ENCODE measurements at places on chromosomes 5 and 9.

DNA sequence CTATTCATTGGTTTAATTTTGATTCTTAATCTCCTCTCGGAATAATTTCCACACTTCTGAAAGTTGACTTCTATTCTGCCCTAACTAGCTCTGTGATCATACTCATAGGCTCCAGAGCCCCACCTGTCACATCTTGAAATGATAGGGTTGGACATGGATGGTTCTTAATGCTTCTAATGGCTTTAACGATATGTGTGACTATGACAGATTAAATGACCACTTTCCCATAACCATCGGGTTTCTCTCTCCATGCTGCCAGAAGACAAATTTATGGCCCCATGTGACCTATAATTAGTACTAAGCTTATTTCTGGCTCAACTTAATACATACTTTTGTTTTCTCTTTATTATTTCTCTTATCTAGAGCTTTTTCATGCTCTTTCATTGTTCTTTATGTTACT lies 251.1 kb upstream of the TUT7 start:
- no peak for DNase-seq

- no peak for DNase-seq
Observed at GRCh38 chr9:37262410-37262809, 142.0 kb downstream of the ZCCHC7 start.

DNA sequence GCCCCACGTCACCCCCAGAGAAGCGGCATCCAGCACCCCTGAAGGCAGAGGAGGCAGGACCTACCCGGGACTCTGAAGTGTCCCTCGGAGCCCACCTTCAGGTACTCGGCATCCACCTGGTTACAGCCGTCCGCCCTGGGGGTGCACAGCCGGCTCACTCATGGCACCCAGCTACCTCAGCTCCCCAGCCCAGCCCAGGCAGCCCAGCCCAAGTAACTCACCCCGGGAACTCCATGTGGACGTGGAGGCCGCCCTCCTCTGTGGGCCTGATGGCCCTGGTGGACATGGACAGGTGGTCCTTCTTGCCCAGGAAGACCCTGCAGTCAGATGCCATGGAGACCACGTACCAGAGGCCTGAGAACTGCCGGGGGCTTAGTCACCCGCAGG lies 676 bp downstream of the LCN15 start:
- no peak for DNase-seq

DNA sequence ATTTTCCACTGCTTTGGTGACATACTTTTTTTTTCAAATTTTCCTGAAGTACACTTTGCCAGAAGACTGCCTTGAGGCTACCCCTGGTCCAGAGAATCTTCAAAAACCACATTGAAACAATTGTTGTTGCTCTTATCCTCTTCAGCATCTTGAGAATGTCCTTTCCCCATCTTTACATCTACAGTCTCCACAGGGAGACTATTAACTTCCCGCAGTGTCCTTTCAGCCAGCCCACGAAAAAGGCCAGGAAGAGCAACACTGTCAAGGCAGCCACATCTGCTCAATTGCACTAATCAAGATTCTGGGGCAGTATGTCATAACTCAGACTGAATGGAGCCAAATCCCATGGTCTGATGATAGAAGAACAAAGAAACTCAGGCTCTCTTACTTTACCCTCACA lies 148.3 kb downstream of the ENC1 start:
- no peak for DNase-seq

GRCh38 chr5:100542086-100542485 lies 6.9 kb downstream of the FAM174A start:
- DNase-seq, result no peak

DNA sequence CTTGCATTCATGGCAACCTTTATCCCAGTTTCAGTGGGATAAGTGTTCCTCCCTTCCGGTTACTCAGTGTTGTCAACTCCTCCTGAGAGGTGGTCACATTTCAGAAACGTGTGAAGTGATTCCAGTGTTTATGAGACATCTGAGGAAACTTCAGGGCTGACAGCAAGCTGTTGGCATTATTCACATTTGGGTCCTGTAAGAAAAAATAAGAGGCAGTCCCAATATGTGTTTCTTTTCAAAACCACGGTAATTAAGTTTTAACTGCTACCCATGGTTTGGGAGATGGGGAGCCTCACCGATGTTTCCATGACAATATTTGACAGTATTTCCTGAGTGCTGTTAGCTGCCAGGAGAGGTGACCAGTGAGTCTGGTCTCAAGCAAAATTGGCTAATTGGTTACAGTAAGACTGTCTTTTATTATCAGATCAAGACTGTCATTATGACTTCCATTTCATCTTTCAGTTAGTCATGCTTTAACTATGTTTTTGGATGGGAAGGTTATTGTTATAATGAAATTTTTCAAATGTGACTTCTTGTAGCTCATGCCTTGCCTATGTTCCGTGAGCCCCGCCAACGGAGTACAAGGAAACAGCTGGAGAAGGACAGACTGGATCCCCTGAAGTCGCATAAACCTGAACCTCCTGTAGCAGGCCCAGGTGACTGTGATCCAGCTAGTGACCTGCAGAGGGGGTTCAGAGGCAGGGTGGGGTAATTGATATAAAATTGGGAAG lies 115.3 kb downstream of the GDNF start:
- DNase-seq, result no peak

- DNase-seq, result no peak
Observed at GRCh38 chr9:117300371-117301110, 114.3 kb downstream of the ASTN2 start.

GRCh38 chr9:76206821-76207220 lies 187.4 kb downstream of the RFK start:
- DNase-seq, result no peak

GRCh38 chr9:77876091-77876490 lies 155.5 kb downstream of the GNAQ start:
- DNase-seq, result no peak

DNA sequence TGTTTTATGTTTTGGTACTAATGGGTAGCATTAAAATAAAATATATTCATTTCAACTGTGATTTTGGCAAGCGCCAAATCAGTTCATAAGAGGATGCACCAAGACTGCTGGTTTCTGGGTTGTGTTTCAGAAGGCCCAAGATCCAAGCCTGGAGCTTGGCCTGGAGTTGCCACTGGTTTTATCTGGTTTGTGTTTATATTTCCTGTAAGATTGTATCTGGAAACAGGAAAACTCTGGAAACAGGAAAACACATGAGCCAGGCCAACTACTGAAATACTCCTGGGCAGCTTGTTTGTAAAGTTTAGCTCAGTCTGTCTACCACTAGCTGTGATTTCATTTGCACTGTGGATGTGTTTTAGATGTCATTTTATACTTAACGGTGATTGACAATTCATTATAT lies 5.5 kb downstream of the FSTL4 start:
- DNase-seq, result no peak

All from T-helper 9 cell (primary cell).